ENCODE measurements at places on chromosomes 1 and 21. TPM values are rescaled to one million over a fixed set of nuclear protein-coding genes. Genes with fewer than 3 reads are reported as not detected.

GRCh38 chr1:8165595-8166360 lies 139.7 kb upstream of the ERRFI1 start:
- DNase-seq, result no peak

IFNLR1 gene
- total RNA-seq, result 8.1 TPM

GRCh38 chr1:15833069-15833679 lies 14.3 kb upstream of the SPEN start:
- DNase-seq, result peak; percentile 66

MROH9 gene
- not detected for total RNA-seq

DNA sequence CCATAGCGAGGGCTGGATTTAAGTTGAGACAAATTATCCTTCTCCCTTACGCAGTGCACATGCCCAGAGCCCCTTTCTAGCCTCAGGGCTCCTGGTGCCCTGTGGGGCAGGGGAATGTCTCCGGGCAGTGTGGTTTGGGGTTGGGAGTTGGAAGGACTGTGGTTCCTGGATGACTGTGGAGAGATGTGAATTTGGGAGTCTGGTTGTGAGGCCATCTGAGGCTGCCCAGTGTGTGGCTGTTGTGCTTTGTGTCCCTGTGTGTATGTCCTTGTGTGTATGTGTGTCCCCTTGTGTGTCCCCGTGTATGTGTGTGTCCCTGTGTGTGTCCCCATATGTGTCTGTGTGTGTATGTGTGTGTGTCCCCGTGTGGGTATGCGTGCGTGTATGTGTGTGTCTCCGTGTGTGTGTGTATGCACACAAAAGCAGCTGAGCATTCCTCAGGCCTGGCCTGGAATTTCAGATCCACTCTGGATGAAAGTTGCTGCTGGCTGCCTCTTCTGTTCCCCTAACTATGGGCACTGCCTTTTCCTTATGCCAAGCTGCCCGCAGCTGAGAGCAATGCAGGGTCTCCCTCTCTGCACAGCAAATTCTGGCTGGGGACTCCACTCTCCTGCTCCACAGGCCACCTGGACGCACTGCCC lies 65.4 kb downstream of the UBIAD1 start:
- DNase-seq, result no peak
